Smooth muscle cell of bladder (primary cell): ENCODE measurements at places on chromosomes 1 and 21. TPM values are rescaled to one million over a fixed set of nuclear protein-coding genes. Genes with fewer than 3 reads are reported as not detected.

CTSK gene
- total RNA-seq, result 89.3 and 116 TPM in 2 replicates

PTPRF gene
- total RNA-seq, result 34.4 and 42.6 TPM in 2 replicates

PGBD2 gene
- 3.4 and 9.8 TPM in 2 replicates for total RNA-seq

ZNF695 gene
- total RNA-seq, result 0.65 and 0.71 TPM in 2 replicates

ZFYVE9 gene
- total RNA-seq, result 28.6 and 36.7 TPM in 2 replicates

SMPDL3B gene
- under 0.01 TPM in 1 of 2 replicates, not detected in the other for total RNA-seq

IRF6 gene
- total RNA-seq, result 0.09 and 0.14 TPM in 2 replicates

CHAF1B gene
- total RNA-seq, result 0.43 and 0.55 TPM in 2 replicates

C8B gene
- total RNA-seq, result not detected in 2 replicates

DMBX1 gene
- not detected in 2 replicates for total RNA-seq

TEX38 gene
- not detected in 2 replicates for total RNA-seq

KRTAP13-2 gene
- total RNA-seq, result not detected in 2 replicates

LENEP gene
- 0.18 and 0.28 TPM in 2 replicates for total RNA-seq

BCL2L15 gene
- 0.09 and 0.14 TPM in 2 replicates for total RNA-seq

GPATCH4 gene
- 7.8 and 9.4 TPM in 2 replicates for total RNA-seq
